ENCODE measurements at places on chromosomes 16 and 17. TPM values are rescaled to one million over a fixed set of nuclear protein-coding genes. Genes with fewer than 3 reads are reported as not detected.
A peak's percentile ranks its signal among the peaks of the same experiment; 100 is the strongest.

Gene SLC35G6
- total RNA-seq, result not detected

Gene EME1
- total RNA-seq, result 15.8 TPM

Gene STXBP4
- total RNA-seq, result 8.5 TPM

Gene ITGAX
- total RNA-seq, result 62.1 TPM

Gene ZMYND15
- 2.3 TPM for total RNA-seq

Gene KCNH6
- total RNA-seq, result not detected

Gene TMEM98
- 0.59 TPM for total RNA-seq

Gene KLHDC4
- total RNA-seq, result 188 TPM

Gene TBC1D3I
- 0.67 TPM for total RNA-seq

Gene KRT31
- total RNA-seq, result not detected

Gene TMEM235
- total RNA-seq, result not detected

Gene ACAP1
- 240 TPM for total RNA-seq

Gene HYDIN
- total RNA-seq, result not detected

Gene CHMP6
- total RNA-seq, result 43.7 TPM

Gene KRTAP9-4
- not detected for total RNA-seq

Gene CD300LB
- 0.17 TPM for total RNA-seq

Gene CACNG5
- total RNA-seq, result not detected

DNA sequence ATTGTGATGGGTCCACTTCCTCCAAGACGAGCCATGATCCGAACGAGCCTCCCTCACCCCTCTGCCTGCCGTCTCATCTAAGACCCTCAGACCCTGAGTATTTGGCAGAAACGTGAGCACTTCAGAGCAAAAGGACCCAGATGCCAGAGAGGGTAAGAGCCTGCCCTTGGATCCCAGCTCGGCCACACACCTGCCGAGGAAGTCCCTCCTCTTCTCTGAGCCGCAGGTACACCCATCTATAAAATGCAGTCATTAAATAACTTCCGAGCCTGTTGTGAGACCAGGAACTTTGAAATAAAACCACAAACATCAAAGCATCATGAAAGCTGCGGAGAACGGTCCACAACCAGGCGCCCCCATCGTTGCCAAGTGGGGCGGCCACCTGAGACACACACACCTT, 64.8 kb upstream of the DOC2B start:
- peak; percentile 23 for DNase-seq

GRCh38 chr16:1066584-1067172, 5.9 kb upstream of the SSTR5 start:
- DNase-seq, result no peak

DNA sequence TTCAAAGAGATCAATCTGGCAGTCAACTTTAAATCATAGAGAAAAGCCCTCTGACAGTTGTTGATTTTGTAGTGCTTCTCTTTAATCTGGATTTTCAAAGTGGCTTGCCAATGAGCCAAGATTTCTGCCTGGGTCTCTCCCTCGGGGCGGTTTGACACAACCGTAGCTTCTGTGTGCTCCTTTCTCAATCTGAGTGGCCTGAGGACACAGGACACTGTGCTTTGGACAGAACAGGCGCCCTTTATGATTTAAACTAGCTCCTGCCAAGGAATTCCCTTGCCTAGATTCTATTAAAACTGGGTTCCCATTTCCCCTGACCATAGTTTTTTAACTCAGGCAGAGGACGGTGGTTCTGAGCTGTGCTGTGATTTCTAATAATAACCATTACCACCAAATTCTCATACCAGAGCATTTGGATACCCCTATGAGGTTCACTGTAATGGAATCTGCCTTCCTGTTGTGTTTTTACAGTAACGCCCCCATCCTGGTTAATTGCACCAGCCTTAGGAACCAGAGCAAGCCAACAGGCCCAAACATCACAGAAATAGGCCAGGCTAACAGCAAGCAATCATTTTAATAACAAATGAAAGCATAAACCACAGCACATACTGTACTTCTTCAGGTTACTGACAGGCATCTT, 4.0 kb downstream of the ZFHX3 start:
- no peak for DNase-seq

DNA sequence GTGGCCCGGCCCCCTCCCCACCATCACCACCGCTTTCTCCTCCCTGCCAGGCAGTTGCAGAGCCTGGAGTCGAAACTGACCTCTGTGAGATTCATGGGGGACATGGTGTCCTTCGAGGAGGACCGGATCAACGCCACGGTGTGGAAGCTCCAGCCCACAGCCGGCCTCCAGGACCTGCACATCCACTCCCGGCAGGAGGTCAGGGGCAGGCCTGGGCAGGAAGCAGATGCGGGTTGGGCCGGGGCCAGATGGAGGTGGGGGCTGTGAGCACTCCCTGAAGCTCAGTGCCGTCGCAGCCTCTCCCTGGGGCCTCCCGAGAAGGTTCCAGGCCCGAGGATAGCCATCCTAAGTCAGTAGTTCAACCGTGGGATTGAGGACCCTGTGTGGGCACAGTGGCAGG, 14.2 kb upstream of the ADGRG3 start:
- DNase-seq, result no peak

DNA sequence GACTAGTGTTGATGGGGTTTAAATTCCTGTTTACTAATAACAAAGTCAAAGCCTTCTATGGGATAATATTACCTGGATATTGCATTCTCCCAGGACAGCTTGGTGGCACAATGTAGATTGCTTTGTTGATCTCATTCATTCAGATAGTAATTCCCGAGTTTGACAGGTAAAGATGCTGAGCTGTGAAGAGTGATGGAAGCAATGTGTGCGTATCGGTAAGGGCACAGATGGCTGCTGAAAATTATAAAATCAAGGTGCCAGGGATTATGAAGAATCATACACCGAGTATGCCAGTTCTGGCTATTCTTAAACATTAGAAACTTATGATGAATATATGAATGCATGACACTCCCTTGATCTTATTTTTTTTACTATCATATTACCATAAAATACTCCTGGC, 100.6 kb upstream of the CNTNAP4 start:
- DNase-seq, result no peak

GRCh38 chr17:4645642-4646041, 4.2 kb upstream of the ALOX15 start:
- DNase-seq, result no peak

DNA sequence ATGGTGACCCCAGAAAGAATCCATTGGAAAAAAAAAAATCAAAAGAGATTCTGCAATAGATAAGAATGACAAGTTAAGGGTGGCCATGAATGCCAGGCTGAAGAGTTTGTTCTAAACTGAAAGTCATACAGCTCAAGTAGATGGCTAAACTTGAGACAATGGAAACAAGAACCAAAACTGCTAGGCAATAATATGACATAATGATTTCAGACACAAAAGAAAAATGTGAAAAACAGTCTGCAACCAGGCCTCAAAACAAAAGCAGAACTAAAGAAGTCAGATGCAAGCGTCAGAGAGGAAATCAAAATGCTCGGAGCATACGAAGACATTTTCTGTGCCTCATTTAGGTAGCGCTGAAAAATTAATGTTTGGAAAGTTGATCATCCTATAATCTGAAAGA, 54.4 kb upstream of the YPEL2 start:
- DNase-seq, result no peak

GRCh38 chr16:47990676-47991075, 165.1 kb downstream of the ABCC12 start:
- no peak for DNase-seq

DNA sequence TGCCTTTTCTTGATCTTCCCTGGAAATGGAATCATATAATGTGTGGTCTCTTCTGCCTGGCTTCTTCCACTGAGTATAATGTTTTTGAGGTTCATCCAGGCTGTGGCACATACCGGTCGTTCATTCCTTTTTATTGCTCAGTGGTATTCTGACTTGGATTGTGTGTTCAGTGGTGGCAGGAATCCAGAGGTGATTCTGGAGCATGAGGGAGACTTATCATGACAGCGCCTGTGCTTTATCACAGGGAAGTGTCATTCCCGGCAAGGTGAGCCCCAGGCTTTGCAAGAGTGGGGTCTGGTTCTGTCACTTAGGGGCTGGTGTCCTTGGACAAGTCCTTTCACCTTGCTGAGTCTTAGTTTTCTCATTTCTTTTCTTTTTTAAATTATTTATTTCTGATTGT, 53.0 kb downstream of the IRX3 start:
- no peak for DNase-seq

GRCh38 chr16:84959784-84960417, 51.4 kb downstream of the ZDHHC7 start:
- no peak for DNase-seq

DNA sequence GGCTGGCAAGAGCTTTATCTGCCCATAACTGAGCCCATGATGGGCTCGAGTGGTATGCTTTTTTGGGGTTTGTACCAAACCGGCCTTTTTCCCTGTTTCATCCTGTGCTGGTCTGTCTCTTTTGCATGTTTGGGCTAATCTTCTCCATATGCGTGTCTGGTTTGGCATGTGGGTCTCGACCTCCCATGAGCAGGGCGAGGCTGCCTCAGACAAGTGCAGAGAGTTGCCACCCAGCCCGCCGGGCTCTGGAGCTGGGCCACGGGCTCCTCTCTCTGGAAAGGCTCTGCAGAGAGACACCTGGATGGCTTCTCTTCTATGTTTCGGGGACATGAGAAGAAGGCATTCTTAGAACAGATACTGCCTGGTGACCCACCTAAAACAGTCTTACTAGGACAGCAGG, 67.8 kb upstream of the TBX2 start:
- no peak for DNase-seq

- DNase-seq, result no peak
Observed at GRCh38 chr17:2854143-2855055, 58.2 kb downstream of the RAP1GAP2 start.

DNA sequence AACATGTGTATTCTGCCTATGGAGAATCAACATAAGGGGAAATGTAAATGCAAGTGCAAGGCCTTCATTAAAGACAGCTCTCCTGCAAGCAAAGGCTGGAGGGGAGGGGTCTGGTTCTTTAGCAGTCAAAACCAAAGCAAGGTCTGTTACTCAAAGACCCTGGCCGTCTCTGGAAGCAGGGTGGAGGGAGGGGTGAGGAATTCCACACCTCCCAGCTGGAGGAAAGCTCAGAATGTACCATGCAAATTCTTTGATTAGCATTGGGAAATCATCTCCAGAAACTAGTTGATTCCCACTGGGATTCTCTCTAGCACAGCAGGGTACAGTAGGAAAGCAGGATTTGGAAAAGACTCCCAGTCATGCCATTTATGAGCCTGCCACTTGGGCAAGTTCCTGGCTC, 77.3 kb upstream of the ASIC2 start:
- DNase-seq, result no peak

- no peak for DNase-seq
Observed at GRCh38 chr17:7763919-7764318, 46.4 kb downstream of the DNAH2 start.

GRCh38 chr17:7141824-7142223, 27.2 kb upstream of the ASGR2 start:
- DNase-seq, result no peak

GRCh38 chr17:27495460-27495859, 39.2 kb downstream of the KSR1 start:
- DNase-seq, result no peak

- DNase-seq, result no peak
Observed at GRCh38 chr16:88355389-88356123, 27.2 kb upstream of the ZNF469 start.

- DNase-seq, result no peak
Observed at GRCh38 chr17:59353106-59353854, 21.8 kb downstream of the YPEL2 start.

DNA sequence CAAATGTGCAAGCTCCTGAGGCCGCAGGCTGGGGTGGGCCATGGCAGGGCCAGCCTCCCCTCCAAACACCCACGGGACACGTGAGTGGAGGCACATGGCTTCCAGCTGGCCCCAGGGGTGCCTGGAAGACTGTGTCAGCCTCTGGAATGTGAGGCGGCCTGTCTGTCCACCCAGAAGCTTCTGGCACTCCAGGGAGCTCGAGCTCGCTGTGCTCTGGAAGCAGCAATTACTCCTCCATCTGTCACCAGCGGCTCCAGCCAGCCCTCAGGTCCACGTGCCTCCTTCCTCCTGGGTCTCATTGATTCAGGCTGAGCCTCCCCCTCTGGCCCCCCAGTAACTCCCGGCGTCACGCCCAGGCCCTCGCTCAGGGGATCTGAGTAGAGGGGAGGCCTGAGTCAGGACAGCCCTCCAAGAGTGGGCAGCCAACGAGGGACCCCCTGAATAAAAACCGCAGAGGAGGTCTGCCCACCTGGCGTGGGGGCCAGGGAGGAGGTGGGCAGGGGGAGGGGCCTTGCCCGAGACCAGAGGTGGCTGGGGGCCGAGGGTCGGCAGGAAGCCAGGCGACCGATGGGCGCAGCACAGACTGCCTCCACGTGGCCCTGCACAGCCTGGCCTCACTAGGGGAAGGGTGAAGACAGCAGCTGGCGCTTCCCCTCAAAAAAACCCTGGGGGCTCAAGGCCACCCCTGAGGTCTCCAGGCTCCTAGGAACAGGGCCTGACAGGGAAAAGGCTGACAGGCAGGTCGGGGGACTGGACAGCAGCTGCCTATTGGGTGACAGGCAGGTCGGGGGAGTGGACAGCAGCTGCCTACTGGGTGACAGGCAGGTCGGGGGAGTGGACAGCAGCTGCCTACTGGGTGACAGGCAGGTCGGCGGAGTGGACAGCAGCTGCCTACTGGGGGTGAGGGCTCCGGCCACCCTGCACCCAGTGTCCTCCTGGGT, 11.9 kb downstream of the PIEZO1 start:
- no peak for DNase-seq

DNA sequence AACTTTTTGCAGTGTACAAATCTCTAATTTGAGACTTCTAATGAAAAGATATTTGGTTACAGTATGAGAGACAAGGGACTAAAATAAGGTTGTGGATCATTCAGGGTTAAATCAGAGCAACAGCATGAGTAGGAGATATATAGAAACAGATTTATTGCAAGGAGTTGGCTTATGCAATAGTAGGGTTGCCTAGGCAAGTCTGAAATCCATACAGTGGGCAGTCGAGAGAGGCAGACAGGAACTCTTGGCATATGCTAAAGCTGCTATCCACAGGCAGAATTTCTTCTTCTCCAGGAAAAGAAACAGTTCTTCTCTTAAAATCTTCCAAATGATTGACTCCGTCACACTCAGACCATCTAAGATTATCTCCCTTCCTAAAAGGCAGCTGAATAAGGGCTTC, 500.8 kb downstream of the MAF start:
- DNase-seq, result no peak

GRCh38 chr17:48244121-48244711, 136.7 kb downstream of the SNX11 start:
- DNase-seq, result no peak

DNA sequence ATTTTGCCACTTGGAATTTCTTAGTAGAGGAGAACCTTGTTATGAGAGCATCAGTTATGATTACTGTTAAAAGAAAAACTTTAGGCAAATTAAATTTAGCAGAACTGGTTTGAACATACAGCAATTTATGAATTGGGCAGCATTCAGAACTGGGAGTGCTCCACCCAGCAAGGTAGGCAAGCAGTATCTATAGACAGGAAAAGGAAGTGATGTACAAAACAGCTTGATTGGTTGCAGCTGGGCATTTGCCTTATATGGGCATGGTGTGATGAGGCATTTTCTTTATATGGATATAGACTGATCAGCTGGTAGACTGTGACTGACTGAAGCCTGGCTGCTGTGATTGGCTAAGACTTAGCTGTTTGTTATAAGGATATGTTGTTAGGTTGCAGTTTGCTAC, 17.6 kb upstream of the CYLD start:
- DNase-seq, result no peak

All from natural killer cell treated with Interleukin-12 subunit alpha and Interleukin-12 subunit beta and Interleukin-15 and Interleukin-18, amount 100 ng/mL, for 72 hours (primary cell).